Type B pancreatic cell (in vitro differentiated cells): ENCODE measurements at places on chromosomes 5 and 9. TPM values are rescaled to one million over a fixed set of nuclear protein-coding genes. Genes with fewer than 3 reads are reported as not detected.

The BSPRY gene
- 9.0 and 22.6 TPM in 2 replicates for total RNA-seq

The CYLC2 gene
- total RNA-seq: not detected in 2 replicates

The CREBRF gene
- 11.9 and 15.2 TPM in 2 replicates for total RNA-seq

The ZNF484 gene
- total RNA-seq: 8.8 and 12.3 TPM in 2 replicates

The NDOR1 gene
- total RNA-seq: 18.9 and 28.0 TPM in 2 replicates
